ENCODE measurements at places on chromosomes 7 and 10. TPM values are rescaled to one million over a fixed set of nuclear protein-coding genes. Genes with fewer than 3 reads are reported as not detected.

- DNase-seq, result no peak
These were observed 83.7 kb downstream of the MBL2 start for GRCh38 chr10:52688899-52689298.

- DNase-seq, result no peak
These were observed 47.7 kb downstream of the LRGUK start for GRCh38 chr7:134174795-134175261.

DNA sequence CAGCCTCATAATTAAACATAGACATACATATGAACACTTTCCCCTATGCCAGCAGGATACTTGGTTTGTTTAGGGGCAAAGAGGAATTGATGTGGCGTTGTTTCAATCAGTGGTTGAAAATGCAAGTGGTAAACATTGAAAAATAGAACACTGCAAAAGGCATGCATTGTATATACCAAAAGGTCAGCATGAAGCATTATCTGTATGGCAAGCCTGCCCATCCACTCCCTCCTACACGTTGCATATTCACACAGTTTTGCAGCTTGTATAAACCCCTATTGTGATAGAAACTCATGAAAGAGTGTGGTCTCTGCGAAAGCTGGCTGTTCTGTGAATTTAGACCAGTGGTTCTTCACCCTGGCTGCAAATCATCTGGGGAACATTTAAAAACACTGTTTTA, 17.1 kb downstream of the CAV1 start:
- DNase-seq, result no peak

DNA sequence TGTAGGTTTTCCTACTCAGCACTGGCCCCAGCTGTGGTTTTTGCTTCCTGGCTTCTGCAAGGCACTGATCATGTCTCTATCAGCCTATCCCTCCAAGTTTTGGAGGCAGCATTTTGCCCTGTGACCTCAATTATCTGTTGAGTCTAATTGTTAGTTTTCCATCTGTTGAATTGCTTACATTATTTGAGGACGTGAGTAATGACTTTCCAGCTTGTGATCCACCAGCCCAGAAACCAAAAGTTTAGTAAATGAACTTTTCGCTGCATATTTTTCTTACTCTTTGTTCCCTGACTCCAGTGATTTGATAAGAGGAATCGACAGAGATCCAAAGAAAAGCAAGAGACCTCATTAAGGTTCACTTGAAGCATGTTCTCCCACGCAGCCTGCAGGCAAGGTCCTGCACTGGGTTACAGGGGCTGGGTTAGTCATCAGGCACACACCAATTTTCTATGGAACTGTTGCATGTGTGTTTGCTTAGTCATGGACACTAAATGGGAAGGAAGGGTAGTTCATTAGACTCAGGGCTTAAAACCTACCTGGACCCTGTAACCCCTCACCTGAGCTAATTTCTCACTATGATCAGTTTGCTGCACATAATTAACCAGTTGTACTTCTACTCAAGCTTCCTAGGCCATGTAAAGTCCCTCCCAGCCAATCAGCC, 57.2 kb downstream of the AKR1E2 start:
- no peak for DNase-seq

DNA sequence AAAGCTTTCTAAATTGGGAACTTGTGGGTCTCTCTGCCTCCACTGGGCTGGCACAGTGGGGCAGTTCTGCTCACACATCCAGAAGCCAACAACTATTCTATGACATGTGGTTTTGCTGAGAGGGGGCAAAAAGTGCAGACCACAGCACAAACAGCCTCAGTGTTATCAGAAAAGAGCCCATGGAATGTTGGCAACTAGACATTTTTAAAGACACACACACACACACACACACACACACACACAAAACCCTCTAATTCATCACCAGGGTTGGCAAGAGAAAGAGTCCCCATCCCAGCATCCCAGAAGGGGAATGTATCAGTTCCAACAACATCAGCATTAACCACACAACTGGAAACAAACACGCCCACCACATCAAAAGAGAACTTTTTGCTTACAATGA, 117.1 kb downstream of the FGFR2 start:
- DNase-seq, result no peak

- no peak for DNase-seq
These were observed 22.4 kb downstream of the GPR141 start for GRCh38 chr7:37705976-37706375.

GRCh38 chr10:108545921-108546320, 1377.4 kb downstream of the XPNPEP1 start:
- no peak for DNase-seq

- no peak for DNase-seq
These were observed 6.5 kb downstream of the MDH2 start for GRCh38 chr7:76054123-76055120.

GRCh38 chr7:44498230-44498954, 7.9 kb upstream of the NUDCD3 start:
- no peak for DNase-seq

DNA sequence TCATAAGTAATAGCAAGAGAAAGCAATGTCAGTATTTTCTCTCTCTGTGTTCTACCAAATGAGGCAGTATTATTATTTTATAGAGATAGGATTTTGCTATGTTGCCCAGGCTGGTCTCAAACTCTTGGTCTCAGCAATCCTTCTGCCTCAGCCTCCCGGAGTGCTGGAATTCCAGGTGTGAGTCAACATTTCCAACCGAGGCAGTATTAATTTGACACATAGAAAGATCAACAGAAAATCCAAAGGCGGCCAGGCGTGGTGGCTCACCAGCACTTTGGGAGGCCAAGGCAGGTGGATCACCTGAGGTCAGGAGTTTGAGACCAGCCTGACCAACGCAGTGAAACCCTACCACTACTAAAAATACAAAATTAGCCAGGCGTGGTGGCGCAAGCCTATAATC, 71.8 kb downstream of the SMURF1 start:
- DNase-seq, result no peak

- no peak for DNase-seq
These were observed 370.3 kb upstream of the CELF2 start for GRCh38 chr10:10647331-10647730.

- DNase-seq, result no peak
These were observed 2.0 kb upstream of the KLF6 start for GRCh38 chr10:3787016-3787400.

- DNase-seq, result no peak
These were observed 65.2 kb downstream of the TLL2 start for GRCh38 chr10:96448558-96448957.

DNA sequence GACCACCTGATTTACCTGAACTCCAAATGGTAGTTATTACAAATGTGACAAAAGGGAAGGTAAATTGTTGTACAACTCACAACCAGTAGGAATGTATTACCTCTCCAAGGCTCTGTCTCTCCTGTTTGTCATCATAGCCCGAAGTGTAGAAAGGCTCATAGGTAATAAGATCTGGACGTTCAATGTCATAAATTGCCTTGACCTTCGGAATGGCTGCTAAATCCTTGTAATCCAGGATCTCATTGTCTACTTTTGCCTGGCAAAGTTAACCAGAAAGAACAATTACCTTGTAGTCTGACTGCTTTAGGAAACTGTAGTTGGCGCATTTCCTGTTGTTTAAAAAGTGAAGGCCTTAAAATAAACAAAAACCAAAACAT, 68.6 kb upstream of the AFAP1L2 start:
- DNase-seq, result no peak

ELFN1 gene
- polyA plus RNA-seq, result 1.2 TPM

CTAGE4 gene
- polyA plus RNA-seq, result 0.12 TPM

FAM237B gene
- polyA plus RNA-seq, result not detected

FOXP2 gene
- 0.29 TPM for polyA plus RNA-seq

PPP1R17 gene
- polyA plus RNA-seq, result 0.46 TPM

All from brain (organoid and tissue), 16 donors.